ENCODE measurements at places on chromosomes 12 and 14.

DNA sequence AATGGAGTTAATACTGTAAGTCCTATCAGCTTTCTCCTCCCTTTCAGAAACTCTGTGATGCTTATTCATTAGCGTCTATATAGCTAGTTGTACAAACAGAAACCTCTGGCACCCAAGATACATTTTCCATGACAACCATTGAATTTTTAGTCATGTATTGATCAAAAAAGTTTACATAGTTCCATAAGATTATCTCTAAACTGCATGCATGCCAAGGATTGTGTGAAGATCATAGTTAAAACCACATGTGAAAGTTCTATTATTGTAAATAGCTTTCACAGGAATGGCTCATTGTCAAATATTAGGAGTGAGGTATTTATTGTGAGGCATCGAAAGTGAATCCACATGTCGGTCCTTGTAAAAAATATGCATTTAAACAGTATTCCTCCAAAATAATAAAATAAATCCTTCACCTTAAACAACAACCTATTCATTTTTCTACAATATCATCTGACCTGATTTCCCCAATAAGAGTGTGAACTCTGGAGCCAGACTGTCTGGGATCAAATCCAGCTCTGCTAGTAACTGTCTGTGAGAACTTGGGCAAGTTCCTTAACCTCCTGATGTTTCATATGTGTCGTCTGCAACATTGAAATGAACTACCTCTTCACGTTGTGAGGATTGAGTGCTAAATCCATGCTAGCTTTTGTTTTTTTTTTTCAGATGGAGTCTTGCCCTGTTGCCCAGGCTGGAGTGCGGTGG is 10.6 kb upstream of the CDKL1 start:
- no peak for DNase-seq

DNA sequence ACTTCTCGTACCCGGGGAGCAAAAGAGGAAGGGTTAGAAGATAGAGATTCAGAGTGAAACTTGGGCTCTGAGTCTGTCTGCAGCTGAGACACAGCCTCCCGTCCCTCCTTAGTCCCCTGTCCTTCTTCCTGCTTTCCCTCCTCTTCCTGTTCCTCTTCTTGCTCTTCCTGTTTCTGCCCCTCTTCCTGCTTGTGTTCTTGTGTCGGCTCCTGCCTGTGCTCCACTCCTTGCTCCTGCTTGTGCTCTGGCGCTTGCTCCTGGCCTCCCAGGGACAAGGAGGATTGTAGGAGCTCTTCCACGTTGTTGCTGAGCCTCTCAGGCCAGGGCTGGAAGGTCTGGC is 3.0 kb downstream of the ACRBP start:
- no peak for DNase-seq

DNA sequence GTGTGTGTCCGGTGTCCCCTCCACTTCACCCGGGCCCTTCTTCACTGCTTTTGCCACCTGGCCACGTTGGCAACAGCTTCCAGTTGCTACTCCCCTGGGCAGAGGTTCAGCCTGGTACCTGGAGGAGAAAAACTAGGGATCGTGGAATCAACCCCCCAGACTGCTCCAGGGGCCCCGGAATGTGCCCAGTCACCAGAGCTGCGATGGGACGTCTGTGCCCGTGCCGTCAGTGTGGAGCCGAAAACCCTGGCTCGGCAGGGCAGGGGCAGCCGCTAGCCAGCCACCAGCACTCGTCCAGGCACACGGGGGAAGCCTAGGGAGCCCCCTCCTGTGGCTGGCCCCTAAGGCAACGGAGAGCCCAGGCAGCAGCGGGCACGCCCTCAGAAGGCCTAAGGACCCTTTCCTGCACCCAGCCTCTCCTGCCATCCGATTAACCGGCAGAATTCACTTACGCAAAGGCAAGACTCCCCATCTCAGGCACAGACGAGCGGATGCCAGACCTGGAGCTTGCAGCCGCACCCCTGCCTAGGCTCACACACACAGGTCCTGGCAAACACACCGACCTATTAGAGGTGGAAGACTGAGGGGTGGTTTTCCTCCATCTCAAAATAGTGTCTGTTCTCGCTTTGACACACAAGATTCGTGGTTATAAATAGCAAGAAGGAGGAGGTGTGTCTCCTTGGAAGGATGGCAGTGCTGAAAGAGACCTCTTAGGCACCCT is 62.6 kb downstream of the FBXL14 start:
- DNase-seq = no peak

- DNase-seq = no peak
Measured at GRCh38 chr12:93243382-93243688, 134.4 kb upstream of the NUDT4 start.

Data from stimulated activated CD8-positive, alpha-beta memory T cell treated with anti-CD3 and anti-CD28 coated beads, Interleukin-4, amount 100 ng/mL, for 4 hours (primary cell).